Stimulated activated CD8-positive, alpha-beta memory T cell treated with anti-CD3 and anti-CD28 coated beads, Interleukin-4, amount 100 ng/mL, for 1 hour (primary cell): ENCODE measurements at places on chromosomes 11 and 22.

GRCh38 chr11:6062691-6063358 is 32.3 kb upstream of the OR56A1 start:
- DNase-seq: no peak

DNA sequence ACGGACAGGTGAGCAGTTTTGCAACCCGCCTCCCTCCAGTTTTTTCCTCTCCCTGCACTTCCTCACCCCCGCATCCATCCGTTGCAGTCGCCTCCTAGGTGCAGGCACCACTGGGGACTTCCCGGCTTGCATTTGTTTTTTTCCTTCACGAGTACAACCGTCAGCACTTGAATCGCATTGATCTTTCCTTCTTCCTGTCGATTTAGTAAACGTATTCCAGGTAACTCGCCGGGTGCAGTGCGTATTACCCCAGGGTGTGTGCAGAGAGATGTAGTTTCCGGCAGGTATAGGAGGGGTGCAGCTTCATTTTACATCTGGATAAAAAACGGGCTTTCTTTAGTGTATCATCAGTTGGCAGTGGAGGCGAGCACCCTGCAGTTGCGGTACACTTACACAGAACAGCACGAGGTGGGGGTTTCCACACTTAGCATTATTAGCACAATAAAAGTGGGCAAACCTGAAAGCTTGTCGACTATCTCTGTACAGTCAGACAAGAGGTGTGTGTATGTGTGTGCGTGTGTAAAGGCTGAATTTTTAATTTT is at the start of gene SORL1-AS1:
SORL1-AS1 (minus strand) TSS at position 359 of the 542 bp plus-strand sequence.
- DNase-seq: no peak

- DNase-seq: no peak
Measured at GRCh38 chr11:68373189-68373814, 60.9 kb downstream of the LRP5 start.

GRCh38 chr11:37770145-37770544 is 1172.1 kb upstream of the RAG2 start:
- no peak for DNase-seq

GRCh38 chr11:2215230-2215560 is 43.6 kb upstream of the TH start:
- no peak for DNase-seq

GRCh38 chr11:68950270-68950669 is 30.5 kb downstream of the MRGPRD start:
- no peak for DNase-seq

GRCh38 chr11:128763224-128763623 is 69.4 kb downstream of the FLI1 start:
- DNase-seq: no peak

DNA sequence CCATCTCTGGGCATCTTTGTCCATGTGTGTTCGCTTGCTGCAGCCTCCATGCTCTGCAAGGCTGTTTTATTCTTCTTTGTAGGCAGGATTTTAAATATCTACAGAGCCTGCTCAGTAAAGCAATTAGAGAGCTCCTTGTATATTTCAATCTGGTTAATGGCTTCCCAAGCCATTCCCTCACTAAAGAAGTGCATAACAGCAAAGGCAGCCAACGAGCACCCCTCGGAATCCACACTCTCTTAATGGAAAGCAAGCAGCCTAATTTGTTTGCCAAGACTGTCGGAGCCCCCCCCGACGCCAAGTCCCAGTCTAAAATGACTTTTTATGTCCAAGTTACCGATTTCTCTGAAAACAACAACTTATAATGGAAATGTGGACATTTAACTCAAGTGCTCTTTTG is 123.6 kb downstream of the ARL14EP start:
- no peak for DNase-seq

- peak; percentile 80 for DNase-seq
Measured at GRCh38 chr11:518463-519202, 11.6 kb upstream of the RNH1 start.

DNA sequence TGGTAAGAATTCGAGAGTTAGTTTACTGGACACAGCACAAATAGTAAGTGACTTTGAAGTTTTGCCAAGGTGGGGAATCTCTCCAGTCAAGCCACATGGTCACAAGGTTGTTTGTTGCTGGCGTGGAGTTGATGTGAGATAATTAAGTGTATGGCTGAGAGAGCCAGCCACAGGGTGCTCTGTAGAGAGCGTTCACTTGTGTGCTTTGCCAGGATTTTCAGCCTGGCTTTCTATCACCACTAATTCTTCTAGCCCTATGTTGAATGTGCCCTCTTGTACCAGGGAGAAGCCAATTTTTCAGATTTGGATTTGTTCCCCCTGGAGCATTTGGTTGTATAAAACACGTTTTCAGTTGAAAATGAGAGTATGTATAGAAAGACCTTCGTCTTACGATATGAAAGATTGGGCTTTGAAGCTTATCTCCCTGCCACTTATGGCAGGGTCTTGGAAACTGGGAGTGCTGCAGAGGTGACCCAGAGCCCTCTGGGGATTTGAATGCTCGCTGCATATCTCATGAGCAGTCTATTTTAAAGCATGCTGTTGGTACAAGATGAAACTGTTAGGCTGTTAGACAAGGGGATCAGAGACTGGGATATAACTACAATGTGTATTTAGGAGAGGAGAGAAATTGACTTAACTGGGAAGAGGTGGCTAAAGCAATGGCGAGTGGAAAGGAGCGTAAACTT is 28.6 kb downstream of the CSRP3 start:
- DNase-seq: no peak

GRCh38 chr11:134474942-134475341 is 62.9 kb upstream of the B3GAT1 start:
- no peak for DNase-seq

- no peak for DNase-seq
Measured at GRCh38 chr11:116618461-116618860, 154.3 kb downstream of the BUD13 start.

DNA sequence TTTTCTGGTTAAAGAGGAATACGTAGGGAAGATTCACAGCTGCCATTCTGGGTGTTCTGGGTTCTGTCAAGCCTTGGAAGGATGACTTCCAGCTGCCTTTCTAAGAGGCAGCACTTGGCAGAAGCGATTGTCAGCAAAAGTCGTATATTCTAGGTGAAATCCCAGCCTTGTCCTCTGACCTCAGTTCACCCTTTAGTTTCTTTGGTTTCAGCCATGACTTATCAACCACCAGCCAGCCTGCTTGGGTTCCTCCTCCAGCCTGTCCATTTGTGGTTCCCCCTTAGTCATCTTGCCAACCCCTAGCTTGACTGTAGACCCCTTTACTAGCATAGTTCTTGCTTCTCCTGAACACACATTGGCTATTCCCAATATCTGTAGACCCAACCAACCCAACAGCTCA is 102.3 kb upstream of the CD44 start:
- DNase-seq: no peak

GRCh38 chr22:41696703-41697102 is 2.6 kb upstream of the MEI1 start:
- DNase-seq: no peak

GRCh38 chr22:20571531-20572007 is 64.2 kb downstream of the MED15 start:
- DNase-seq: peak; percentile 47

GRCh38 chr11:80024119-80024518 is 583.3 kb upstream of the TENM4 start:
- no peak for DNase-seq

GRCh38 chr11:112303616-112304015 is 43.0 kb upstream of the PLET1 start:
- DNase-seq: no peak

DNA sequence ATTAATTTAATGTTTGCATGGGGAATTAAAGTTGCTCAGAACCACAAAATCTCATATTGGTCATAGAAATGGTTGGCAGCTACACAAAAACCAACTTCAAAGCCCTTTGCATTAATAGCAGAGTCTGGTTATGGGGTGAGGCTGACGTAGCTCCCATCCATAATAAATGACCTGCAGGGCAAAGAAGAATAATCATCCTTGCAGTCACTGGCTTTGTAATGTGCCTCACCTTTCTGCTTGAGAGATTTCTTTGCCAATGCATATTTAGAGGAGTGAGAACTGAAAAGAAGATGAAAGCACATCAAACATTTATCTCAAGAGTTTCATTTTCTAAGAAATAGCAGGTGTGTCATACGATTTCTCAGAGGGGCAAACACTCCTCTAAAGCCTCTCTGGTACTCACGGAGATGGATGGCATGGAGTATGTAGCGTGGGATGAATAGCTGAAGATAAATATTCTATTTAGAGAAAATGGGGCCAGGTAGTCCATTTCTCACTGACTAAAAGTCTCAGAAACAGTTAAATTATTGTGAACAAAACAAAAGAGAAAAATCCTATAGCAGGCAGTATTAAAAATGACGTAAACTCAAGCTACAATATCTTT is 1491.9 kb downstream of the FAM181B start:
- DNase-seq: no peak
